RKO (cell line): ENCODE measurements at places on chromosomes 6 and 20.

DNA sequence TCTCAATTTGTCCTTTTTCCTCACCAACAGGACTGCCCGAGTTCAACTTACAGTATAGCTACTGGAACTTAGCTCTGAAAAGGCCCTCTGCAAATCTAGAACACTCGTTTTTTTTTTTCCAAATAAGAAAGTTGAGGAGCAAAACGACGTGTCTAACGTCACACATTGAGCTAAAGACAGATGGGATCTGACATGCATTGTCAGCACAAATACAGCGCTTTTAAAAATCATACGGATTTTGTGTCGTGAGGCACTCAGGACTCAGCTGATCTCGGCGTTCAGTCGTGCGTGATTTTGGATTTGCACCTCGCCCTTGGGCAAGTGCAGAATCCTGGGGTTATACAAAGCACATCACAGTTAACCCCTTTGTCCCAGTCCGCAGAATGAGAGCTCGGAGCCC is 94.7 kb upstream of the ZNF322 start:
- no peak for DNase-seq

DNA sequence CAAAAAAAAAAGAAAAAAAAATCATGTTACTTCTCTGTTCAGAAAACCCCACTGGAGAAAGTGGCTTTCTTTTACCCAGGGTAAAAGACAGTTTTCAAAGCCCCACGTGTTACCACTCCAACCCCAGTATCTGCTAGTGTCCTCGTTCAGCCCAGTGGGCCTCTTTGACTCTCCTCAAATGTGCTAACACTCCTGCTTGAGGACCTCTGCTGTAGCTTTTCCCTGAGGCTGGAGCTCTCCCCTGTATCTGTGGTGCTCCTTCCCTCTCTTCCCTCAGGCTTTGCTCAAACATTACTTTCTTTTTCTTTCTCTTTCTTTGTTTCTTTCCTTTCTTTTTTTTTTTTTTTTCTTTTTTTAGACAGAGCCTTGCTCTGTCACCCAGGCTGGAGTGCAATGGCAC is 15.3 kb downstream of the SEC23B start:
- no peak for DNase-seq

DNA sequence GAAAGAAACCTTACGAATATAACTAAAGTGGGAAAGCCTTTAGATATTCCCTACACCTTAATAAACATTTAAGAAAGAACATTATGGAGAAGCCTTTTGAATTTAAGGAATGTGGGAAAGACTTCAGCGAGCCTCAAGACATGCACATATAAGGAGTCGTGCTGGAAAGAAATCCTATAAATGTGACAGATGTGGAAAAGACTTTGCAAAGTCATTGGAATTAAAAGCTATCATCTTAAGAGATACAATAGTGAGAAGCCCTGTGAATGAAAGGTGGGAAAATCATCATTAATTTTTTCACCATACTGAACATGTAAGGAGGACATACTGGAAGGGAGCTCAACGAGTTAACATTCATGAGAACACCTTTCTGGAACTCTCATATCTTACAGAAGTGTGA is 650.5 kb upstream of the DEFB115 start:
- no peak for DNase-seq

- no peak for DNase-seq
Measured at GRCh38 chr20:3553663-3554062, 82.8 kb downstream of the ATRN start.

GRCh38 chr6:150616586-150616985 is 16.9 kb downstream of the PLEKHG1 start:
- no peak for DNase-seq

DNA sequence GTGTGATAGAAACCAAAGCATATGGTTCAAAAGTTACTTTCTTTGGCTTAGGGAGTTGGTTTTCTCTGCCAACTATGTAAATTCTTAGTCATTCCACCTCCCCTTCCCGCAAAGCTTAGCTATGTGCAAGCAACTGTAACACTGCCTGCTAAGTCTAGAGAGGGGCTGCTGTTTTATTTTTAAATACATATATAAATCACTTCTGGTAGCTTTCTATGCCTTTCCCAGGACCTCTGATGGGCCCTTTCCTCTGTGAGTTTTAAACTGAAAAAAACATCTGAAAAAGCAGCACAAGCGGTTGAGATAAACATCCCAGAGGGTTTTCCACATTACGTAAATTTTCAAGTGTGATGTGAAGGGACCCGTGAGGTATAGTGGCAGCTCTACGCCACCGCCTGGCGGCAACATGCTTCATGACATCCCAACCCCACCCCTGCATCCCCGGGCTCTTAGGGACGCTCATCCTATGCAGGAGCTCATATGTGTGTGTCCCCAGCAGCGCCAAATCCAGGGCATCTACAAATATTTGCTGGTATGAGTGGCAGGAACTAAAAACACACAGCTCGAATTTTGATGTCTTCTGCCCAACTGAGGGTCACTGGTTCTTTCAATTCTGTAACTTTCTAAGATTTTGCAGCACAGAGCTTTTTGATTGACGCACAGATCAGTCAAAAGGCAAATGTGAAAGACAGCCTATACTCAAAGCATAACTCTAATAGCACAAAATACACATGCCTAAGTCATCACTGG is 12.7 kb downstream of the SAYSD1 start:
- no peak for DNase-seq

- DNase-seq = peak; percentile 50
Measured at GRCh38 chr6:91081452-91082067, 494.7 kb upstream of the MAP3K7 start.

GRCh38 chr6:4323322-4323721 is 187.9 kb upstream of the ECI2 start:
- no peak for DNase-seq

- DNase-seq = no peak
Measured at GRCh38 chr20:31620246-31620645, 15.2 kb downstream of the ID1 start.

- DNase-seq = no peak
Measured at GRCh38 chr6:91708534-91708933, 1121.7 kb upstream of the MAP3K7 start.

- DNase-seq = no peak
Measured at GRCh38 chr6:11810854-11811643, 32.4 kb upstream of the ADTRP start.
